Activated B cell treated with CpG ODN at 0.5 μM for 24 hours (primary cell): ENCODE measurements at places on chromosomes 2 and 18. TPM values are rescaled to one million over a fixed set of nuclear protein-coding genes. Genes with fewer than 3 reads are reported as not detected.

The PPIL3 gene
- total RNA-seq, result 43.5 and 52.5 TPM in 2 replicates

The SLC9A4 gene
- total RNA-seq, result 0.05 and 0.11 TPM in 2 replicates

The TTC27 gene
- total RNA-seq, result 34.8 and 36.3 TPM in 2 replicates

The SIX3 gene
- not detected in 2 replicates for total RNA-seq

The LYG2 gene
- not detected in 2 replicates for total RNA-seq

The SLC23A3 gene
- 4.5 and 4.9 TPM in 2 replicates for total RNA-seq
